ENCODE measurements at places on chromosomes 3 and 15.
A peak's percentile ranks its signal among the peaks of the same experiment; 100 is the strongest.

- DNase-seq: no peak
Observed at GRCh38 chr3:32841341-32841740, 23.5 kb downstream of the TRIM71 start.

DNA sequence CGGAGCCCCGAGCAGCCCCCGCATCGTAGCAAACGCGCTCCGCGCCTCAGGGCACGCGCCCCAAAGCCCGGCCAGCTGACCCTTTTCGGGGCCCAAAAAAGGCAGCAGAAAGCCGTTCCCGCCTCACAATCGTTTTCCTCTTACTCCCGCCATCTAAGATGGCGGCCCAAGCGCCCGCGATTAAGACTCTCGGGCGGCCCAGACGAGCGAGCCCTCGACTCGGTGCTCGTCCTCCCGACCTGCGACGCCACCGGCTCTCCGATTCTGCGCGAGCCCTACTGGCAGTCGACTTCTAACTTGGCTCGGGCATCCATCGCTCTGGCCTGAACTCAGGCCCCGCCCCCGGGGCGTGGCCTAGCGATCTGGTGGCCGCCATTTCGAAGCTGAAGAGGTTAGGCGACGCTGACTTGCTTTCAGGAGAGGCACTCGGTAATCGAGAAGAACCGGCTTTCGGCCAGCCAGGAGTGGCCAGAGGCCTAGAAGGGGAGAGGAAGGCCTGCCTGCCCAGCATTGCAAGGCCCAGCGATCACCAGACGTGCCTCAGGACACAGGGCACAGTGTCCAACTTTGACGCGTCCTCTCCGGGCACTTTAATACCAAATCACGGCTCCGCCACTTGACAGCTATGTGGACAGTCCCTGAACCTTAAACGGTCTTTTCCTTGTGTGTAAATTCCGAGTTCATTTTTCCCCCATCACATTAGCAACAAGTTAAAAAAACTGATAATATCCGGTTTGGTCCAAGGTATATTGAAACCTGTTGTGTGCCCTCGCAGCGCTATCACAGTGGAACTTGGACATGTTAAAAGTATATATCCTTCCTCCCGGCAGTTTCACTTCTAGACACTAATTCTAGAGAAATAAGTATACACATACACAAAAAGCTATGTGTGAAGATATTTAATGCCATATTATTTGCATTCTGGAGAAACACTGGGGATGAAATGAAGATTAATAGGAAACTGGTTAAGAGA lies at the start of gene RAF1:
Gene RAF1 (minus strand): TSS at position 182 of the 973 bp plus-strand sequence. CDS start 45,396 bp downstream, outside the sequence.
- DNase-seq: peak; percentile 98

DNA sequence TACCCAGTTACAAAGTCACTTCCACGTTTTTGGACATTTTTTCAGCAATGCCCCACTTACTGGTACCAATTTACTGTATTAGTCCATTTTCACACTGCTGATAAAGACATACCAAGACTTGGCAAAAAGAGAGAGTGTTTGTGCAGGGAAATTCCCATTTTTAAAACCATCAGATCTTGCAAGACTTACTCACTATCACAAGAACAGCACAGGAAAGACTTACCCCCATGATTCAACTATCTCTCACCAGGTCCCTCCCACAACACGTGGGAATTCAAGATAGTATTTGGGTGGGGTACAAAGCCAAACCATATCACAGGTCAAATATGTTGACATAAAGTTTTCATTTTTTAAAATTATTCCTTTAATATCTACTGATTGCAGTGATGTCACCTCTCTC lies 16.2 kb upstream of the ABI3BP start:
- DNase-seq: no peak

DNA sequence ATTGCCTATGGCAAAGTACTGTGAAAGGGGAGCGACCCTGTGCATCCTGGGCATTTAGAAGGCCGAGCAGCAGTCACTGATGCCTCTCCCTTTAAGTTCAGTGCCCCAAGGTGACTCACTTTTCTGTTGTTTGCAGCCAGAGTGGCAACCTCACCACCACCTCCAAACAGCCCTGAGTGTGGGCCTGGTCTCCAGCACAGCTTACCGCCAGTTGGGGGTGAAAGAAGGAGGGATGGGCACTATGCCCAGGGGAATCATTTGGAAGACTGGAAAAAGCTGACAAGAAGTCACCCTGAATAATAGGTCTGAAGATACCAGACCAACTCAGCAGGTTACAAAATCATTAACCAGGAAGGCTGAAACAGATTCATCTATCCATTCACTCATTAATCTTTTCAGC lies 571.8 kb downstream of the EPHB1 start:
- DNase-seq: no peak

GRCh38 chr3:82938821-82939328 lies 1177.4 kb upstream of the GBE1 start:
- no peak for DNase-seq

DNA sequence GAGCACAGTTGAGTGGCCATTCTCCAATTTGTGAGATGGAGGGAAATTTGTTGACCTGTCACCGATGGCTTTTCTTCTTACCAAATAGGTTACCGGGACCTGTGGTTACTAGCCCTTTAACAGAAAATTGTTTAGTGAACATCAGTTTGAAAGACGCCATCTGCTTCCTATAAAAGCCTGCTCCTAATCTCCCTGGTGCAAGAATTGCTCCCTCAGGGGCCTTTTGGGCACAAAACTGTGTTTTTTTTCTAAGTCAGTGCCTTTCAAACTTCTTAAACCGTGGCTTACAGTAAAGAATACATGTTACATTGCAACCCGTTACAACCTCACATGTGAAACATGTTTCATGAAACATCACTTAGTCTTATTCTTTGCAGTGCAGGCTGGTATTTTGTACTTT lies 15.0 kb downstream of the CACNA2D3 start:
- DNase-seq: no peak

- DNase-seq: no peak
Observed at GRCh38 chr15:30984118-30984517, 7.3 kb downstream of the MTMR10 start.

- DNase-seq: no peak
Observed at GRCh38 chr15:76313731-76314130, 2.5 kb upstream of the ETFA start.

DNA sequence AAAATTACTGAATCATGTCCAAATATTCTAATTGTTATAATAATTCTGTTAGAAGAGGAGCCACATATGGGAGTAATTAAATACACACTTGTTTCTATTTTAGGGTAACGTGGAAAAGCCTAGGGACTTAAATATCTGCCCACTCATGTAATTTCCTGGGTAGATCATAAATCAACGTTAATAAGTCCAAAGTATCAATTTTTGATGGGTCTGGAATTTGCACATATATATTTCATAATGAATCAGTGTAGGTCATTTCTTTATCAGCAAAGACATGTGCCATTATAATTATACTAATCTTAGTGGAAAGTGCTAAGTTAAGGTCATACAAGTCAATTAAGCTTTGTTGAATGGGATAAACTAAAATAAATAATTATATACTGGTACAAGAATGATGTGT lies 346.2 kb downstream of the ZBBX start:
- DNase-seq: no peak

- DNase-seq: no peak
Observed at GRCh38 chr3:54321520-54321919, 199.2 kb downstream of the CACNA2D3 start.

- no peak for DNase-seq
Observed at GRCh38 chr15:45372041-45372995, 6.0 kb downstream of the GATM start.

DNA sequence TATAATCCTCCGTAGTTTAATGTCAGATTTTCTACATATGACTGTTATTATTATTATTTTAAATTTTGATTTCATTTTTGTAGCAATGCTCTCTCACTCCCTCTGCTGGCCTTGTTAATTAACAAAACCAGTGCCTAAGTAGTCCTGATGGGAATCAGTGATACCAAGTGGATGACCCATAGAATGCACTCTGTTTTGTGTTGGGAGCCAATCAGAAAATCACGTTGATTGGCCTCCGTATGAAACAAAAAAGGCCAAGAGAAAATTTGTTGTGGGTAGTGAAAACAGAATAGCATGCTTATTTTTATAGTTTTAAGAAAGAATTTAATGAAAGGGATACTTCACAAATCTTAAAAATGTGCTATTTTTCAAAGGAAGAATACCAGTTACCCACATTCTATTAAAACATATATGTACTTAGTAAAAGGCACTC lies 34.4 kb upstream of the MEIS2 start:
- DNase-seq: no peak

DNA sequence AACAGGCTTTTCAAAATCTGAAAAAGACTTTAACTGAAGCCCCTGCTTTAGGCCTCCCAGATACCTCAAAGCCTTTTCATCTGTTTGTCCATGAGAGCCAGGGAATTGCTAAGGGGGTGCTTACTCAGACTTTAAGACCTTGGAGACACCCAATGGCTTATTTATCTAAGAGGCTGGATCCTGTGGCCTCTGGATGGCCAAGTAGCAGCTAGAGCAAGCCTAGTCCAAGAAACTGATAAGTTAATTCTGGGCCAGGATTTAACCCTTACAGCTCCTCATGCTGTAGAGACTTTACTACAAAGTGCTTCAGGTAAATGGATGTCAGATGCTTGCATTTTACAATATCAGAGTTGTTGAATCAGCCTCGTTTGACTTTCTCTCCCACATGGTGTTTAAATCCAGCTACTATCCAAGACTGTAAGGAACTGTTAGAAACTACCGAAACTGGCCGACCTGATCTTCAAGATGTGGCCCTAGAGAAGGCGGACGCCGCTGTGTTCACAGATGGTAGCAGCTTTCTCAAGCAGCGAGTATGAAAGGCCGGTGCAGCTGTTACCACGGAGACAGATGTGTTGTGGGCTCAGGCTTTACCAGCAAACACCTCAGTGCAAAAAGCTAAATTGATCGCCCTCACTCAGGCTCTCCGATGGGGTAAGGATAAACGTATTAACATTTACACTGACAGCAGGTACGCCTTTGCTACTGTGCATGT lies 3.3 kb downstream of the DET1 start:
- DNase-seq: no peak

DNA sequence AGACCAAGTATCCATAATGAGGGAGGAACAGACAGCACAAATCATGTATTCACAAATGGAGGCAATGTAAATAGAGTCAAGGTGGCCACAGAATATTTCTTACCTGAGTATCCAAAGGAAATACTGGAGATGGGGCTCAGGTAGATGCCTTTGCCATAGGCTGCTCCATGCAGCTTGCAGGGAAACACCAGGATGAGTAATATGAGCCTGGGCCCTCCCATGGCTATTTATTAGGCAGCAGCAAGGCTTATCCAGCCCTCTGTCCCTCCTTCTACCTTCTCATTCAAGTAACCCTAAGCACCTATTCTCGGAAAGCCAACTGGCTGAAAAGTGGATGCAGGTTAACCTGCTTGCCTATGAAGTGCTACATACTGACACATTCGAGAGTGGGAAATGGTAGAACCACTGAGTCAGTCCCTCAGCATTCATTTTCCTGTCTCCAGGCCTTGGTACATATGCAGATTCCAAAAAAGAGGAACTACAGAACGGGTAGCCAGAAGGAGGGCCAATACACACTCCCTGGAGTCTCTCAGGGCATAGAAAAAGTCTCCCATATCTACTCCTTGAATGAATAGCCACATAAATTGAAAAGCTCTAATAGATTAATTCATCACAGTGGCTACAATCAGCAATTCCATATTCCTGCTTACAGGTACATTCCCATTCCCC lies 18.3 kb upstream of the PKM start:
- no peak for DNase-seq

GRCh38 chr3:40845447-40845846 lies 320.7 kb downstream of the ZNF621 start:
- DNase-seq: no peak

- DNase-seq: peak; percentile 84
Observed at GRCh38 chr15:73950831-73951561, 24.7 kb downstream of the LOXL1 start.

DNA sequence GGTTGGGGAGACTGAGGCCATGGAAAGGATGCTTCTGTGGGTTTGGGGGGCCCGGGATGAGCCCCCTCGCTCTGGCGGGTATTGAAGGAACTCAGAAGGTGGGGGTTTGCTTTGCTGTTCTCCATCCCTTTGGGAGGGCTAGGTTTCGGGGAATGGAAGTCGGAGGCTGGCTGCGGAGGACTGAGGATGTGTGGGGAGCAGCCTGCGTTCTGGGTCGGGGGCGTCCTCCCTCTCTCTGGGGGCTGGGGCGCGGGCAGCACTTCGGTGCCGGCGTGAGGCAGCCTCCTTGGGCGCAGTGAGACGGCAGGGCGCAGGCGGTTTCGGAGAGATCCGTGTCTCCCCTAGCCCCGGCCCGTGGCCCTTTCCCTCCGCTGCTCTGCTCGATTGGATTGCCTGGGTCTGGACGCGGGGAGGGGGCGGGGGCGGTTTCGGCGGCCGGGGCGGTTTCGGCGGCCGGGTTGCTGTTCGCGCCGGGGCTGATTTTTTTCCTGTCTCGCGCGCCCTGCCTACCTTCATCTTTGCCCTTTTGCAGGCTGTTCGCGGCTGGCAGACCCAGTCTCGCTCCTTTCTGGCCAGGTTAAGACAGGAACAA lies 1.4 kb downstream of the PTPRG start:
- DNase-seq: no peak

DNA sequence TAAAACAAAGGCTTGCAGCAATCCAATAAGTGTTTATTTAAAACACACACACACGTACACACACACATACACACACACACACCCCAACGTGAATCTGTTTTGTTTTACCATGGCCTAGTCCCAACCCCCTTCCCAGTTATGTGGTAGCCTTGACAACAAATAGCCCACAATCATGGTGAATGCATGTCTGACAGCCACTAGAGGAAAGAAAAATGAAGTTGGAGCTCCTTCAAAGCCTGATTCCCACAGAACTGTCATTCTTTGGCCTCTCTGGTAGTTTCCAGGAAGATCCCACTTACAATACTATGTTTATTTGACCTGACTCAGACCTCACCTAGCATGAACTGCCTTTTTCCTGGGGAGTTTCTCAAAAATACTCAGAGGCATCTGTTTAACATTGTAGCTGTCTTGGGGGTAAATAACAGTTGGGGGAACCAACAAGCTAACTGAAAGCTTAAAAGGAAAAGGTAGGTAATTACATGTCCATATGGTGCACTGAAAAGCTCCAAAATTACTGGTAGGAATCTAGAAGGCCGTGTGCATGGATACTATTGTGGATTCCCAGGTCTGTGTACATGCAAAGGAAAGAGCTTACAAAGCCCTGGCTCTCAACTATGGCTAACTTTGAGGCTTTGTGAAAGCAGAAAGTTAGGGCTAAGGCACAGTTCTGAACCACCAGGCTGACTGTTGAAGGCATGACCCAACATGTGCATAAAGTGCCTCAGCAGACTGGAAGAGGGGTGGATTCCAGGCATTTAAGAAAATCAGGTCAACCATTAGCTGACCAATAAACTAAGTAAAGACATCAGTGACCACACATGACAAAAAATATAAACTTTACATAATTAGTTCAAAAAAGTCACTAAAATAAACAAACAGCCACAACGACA lies 65.3 kb downstream of the FAIM start:
- no peak for DNase-seq

- DNase-seq: no peak
Observed at GRCh38 chr15:99909592-99910295, 176.5 kb upstream of the LYSMD4 start.

GRCh38 chr3:195522254-195523023 lies 20.7 kb downstream of the PPP1R2 start:
- DNase-seq: no peak

DNA sequence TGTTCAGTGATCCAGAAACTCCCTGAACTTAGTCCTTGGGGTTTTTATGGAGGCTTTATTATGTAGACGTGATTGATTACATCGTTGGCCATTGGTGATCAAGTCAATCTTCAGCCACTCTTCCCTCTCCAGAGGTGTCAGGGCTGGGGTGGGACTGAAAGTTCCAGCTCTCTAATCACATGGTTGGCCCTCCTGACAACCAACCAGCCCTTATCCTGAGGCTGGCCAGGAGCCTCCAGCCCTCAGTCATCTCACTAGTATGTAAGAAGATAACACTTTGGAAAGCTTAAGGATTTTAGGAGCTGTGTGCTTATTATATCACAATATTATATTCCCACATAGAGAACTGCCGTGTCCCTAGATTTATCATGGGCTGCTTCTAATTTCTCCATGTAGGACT lies 142.3 kb downstream of the VPS8 start:
- no peak for DNase-seq
